ENCODE measurements at places on chromosomes 2 and 18.

- DNase-seq: no peak
Observed at GRCh38 chr18:46336278-46337111, 232.3 kb downstream of the HAUS1 start.

DNA sequence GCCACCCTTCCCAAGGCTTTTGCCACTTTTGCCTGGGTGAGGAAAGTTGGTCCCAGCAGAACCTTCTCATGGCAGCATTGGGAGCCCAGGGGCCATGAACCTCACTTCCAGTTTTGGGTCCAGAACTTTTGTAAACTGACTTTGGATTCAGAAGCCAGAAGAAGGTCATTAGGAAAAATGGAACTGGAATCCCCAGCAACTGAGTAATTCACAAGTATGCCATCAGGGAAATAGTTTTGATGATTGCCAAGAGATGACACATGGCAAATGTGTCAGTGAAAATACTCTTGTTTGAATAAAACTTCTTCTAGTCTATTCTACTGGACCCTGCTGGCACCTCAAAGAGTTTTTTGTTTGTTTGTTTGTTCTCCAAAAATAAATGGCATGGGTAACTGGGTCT is 203.7 kb downstream of the SETBP1 start:
- DNase-seq: no peak

DNA sequence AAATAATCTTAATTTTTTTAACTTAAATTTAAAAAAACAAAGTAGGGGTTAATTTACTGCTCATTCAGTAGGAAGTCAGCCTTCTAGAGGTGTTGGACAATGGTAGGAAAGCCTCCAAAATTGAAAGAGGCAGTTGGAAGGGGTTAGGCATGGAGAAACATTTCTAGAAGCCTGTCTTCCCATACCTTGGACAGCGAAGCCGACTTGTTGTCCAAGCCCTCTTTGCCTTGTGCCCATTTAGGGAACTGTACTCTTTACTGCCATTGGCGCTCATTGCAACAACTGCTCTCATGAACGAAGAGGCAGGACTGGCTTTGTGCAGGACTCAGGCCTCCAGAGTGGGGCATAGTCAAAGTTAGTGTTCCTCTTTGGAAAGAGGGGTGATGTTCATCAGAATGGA is 333.3 kb downstream of the HRH4 start:
- no peak for DNase-seq

DNA sequence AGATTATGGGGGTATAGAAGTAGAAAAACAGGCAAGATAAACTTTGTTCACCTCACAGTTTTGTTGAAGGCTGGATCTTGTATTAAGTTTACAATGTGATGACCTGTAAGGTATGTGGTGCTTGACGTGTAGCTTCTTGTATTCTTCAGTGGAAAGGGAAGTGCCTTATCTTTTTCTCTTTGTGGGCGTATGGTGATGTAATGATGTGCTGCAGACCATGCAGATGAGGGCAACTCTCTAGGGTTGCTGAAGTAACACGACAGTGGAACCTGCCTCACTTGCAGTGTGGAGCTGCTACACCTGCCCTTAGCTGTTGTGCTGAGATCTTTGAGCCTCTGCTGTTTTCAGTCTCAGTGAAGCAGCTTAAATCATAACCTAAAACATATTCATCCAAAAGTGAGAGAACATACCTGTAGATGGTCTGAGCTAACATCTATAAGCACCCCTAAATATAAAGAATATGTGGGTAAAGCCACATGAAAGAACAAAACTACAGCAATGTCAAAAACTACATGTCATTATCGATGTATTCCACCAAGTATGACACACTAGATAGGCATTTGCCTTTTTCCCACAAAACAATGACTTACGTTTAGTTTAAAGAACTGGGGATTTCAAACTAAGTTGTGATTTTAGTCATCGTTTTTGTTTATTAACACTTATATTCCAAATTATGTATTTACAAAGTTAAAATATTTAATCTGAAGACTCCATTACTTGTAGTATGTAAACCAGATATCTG is 1144.1 kb downstream of the CNTNAP5 start:
- no peak for DNase-seq
